ENCODE measurements at places on chromosomes 3 and 15.

DNA sequence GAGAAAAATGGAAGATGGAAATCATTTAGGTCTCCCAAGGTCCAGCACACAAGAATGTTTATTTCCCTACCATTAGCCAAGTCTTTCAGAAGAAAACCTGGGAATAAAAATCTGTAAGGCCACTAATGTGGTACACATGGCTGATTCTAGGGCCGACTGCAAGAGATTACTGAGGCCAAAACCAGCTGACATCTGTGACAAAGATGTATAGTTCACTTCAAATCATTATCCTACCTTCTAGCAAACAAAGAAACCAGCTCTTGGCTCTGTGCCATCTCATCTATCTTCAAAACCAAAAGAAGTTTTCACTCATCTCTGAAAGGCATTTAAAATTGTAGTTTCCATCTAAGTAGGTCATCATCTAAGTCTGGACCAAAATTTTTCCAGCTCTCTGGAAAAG lies 43.9 kb downstream of the ERC2 start:
- DNase-seq: no peak

DNA sequence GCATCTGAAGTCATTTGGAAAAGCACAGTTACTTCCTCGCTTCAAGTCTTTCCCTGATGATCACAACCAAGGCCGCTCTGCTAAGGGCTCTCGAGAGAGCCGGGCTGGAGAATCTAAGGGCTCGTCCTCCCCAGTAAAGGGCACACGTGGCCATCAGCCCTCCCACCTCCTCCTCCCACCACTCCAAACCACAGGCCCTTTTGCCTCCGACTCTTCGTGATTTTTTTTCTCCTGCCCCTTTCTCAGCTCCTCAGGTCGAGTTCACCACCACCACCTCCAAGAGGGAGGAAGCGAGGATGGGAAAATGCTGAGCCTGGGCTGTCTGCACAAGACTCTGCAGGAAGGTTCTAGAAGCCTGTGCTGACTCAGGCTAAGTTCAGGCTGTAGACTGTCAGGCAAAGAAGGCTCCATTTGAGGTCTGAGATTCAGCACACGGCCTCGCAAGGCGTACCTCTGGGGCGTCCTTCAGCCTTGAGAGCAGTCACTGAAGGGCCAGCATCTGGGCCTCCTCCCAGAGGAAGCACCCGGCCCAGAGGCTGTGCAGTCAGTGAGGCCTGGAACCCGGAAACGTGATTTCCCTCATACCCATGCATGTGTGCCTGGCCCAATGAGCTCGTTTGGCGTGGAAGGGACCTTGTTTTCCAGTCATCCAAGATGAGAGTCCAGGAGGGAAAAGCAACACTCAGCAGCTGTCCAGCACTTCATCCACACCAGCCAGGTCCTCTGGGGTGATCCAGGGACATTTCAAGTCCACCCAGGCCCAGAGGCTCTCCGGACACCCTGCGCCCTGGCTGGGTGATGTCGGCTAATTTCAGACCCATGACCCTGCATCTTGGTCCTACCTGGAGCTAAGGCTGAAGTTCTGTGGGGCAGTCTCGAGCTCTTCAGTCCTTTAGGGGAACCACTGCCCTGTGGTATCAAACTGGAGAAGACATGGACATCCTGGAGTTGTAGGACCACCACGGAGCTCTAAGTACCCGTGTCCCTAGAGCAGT lies 196.8 kb downstream of the XXYLT1 start:
- no peak for DNase-seq

- DNase-seq: no peak
Observed at GRCh38 chr3:2476996-2477395, 378.3 kb downstream of the CNTN4 start.

DNA sequence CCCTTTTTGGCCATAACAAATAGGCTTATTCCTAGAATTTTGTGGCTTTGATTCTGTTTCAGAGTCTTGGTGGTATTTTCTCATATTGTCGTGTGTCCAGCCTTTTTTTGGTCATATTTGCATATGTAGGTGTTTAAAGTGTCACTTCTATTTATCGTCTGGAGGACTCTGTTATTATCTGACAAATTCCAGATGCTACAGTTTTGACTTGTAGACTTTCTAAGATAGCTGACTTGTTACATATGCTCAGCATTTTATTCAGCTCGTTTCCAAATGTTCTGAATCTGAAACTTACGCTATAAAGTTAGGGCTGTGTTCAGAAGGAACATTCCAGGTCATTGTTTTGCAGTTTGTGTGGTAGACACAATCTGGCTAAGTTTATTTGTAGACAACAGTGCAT lies 1.9 kb downstream of the PPP4R2 start:
- DNase-seq: no peak

DNA sequence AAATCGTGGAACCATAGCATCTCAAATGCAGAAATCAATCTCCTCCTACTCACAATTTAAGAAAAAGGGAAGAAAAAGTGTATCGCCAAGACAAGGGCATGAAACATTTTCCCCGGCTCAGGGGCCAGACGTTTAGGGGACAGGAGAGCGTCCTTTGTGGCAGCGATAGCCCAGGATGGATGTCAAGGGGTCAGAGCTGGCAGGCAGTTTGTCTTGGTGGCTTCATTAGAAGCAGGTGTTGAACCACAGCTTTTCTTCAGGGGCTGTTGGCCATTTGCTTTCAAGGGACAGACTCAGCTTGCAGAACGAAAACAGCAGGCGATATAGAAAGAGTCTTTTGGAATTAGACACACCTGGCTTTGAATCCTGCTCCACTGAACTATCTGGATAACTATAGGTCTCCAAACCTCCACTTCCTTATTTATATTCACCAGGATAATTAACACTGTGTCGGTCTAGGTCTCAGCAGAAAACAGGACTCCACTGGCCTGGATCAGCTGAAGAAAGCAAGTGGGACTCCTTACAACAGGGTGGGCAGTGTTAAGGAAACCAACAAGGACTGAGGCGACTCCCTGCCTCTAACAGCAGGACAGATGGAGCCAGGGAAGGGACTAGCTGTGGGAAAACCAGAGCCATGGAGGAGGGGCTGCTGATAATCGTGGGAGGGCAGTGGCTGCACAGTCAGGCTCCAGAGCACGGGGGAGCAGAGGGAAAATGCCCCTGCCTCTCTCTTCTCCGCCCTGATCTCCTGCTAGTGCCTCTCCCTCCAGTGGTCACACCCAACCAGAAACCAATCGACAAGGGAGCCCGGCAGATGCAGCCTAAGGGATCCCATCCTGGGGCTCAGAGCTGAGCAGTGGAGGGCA lies 123.6 kb downstream of the LIPC start:
- no peak for DNase-seq

GRCh38 chr15:69342460-69343076 lies 43.9 kb downstream of the PAQR5 start:
- no peak for DNase-seq

- no peak for DNase-seq
Observed at GRCh38 chr3:33993631-33994030, 195.2 kb downstream of the PDCD6IP start.

DNA sequence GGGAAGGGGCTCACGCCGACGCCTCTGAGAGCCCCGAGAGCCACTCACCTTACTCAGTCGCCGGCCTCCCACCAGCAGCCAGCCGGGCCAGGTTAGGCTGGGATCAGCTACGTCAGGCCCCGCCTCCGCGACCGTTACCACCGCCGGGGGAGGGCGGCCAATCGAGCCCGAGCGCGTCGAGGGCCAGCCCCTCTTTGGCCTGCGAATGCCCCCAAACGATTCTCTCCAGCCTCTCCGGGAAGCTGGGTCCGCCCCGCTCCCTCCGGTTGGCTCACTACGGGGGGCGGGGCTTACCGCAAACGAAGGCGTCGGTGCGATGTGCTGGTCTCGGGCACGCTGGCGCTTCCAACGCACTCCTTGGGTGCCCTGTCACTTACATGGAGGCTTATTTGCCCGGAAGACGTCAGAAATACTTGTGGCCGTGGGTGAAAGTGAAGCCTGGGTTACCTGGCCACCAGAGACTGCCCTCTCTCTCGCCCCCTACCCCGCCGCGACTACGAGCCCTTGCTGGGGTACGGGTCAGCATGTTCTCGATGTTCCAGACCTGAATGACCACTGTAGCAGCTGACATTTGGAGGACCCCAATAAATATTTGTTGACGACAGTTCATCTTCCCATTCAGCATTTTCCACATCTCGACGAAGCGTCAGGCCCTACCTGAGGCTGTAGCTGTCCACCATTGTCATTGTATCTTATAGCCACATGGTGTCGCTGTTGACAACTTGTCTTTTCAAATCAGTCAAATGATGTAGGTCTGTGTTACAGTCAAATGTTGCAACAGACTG lies at the start of gene CEP70:
Gene CEP70, minus strand, starts transcription at position 111 of the 785 bp plus-strand sequence. CDS start 21,333 bp downstream, outside the sequence.
- peak; percentile 78 for DNase-seq

GRCh38 chr15:25543196-25543595 lies 104.4 kb upstream of the UBE3A start:
- no peak for DNase-seq

- DNase-seq: no peak
Observed at GRCh38 chr15:75371901-75372688, 3.7 kb upstream of the MAN2C1 start.

- DNase-seq: no peak
Observed at GRCh38 chr15:68057034-68057433, 2.9 kb downstream of the PIAS1 start.

GRCh38 chr3:131518680-131519079 lies 15.9 kb upstream of the MRPL3 start:
- DNase-seq: no peak

DNA sequence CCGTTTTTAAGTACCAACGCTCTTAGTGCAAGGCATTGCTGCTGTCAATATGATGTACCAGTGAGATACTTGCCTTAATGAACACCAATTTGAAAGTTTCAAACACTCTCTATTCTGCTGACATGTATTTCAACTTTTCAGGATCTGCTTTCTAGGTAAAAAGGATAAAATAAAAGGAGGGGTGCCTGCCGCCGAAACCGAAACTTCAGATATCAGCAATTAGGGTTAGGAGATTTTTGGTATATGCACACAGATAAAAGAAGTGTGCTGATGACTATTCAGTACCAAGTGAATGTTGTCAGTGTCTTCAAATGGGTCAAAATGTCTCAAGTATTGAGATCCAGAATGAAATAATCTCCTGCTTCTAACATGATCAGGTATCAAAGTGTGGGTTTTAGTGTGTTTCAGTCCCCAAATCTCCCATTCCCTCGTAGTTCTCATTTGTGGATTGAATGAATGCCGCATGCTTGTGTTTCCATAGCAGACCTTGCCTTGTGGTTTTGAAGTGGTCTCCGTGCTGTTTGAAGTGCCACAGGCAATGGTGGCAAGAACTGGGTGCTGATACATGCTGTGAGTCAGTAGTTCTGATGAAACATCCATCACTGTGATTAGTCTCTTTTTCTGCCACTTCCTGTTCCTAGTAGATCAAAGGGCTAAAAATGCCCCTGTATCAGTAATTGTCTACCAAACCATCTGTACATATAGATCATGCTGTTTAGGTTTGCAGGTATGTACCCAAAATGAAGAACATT lies 22.5 kb downstream of the CHST14 start:
- DNase-seq: peak; percentile 47
